Activated T-helper 1 cell treated with anti-CD3 and anti-CD28 coated beads, Interleukin-12 subunit alpha, Interleukin-12 subunit beta, Interleukin-2, Interleukin-4 antibody, amounts not matched to agents 30 ng/mL and 10 ng/mL and 1 ng/mL, durations not matched to agents 14 hours and 24 hours and 36 hours (primary cell): ENCODE measurements at places on chromosomes 7 and 10.

DNA sequence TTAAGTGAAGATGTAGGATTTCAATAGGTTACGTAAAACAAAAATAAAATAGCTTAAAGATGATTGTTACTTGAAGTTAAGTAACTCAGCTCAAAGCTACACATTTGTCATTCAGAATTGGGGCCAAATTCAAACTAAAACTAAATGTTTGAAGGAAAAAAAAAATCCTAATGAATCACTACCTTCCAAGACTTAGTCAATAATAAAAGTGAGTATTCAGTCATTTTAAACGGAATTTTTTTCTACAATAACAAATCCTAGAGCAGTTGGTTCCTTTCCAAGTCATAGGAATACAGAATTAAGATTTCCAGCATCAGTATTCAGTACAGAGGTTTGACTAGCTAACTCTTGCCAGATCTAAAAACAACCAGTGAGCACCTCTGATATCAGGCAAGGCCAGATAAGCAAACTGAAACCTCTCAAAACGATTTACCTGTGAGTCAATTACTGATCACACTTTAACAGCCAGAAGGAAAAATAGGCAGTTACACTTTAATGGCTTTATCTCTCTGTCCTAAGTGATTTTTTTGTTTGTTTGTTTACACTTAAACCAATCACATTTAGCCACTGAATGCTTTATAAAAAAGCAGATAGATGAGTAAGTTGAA is 669.8 kb upstream of the ANKRD30A start:
- DNase-seq = no peak

DNA sequence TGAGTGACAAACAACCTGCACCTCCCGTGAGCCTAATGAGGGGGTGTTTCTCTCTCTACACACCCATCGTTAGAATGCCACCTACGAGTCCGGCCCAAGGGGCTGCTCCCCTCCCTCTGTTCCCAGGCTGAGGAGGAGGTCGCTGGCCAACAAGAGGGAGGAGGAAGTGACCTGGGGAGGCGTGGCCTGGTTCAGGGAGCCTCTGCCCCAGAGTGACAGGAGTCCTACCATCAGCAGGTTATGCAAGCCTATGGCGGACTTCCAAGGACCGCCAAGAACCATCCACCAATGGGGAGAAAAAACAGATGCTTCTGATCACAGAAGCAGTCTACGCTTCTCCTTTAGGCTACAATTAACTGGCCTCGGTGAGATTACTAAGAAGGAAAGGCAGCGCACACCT is 12.3 kb upstream of the EGFR start:
- no peak for DNase-seq

DNA sequence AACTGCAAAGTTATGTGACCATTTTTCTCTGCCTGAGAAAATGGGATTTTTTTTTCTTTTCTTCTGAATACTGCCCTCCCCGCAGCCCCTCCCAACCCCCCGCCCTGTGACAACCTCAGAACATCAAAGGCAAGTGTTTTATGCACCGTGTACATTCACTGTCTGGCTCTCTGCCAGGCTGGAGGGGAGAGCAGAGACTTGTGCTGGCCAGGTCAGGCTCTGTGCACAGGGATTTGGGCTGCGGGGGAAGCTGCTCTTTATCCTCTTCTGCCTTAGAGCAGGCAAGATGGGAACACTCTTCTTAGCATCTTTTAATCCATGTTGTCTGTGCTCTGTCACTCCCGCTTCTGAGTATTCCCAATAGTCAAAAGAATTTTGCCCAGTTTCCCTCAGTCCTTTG is 195.1 kb downstream of the CCSER2 start:
- no peak for DNase-seq

DNA sequence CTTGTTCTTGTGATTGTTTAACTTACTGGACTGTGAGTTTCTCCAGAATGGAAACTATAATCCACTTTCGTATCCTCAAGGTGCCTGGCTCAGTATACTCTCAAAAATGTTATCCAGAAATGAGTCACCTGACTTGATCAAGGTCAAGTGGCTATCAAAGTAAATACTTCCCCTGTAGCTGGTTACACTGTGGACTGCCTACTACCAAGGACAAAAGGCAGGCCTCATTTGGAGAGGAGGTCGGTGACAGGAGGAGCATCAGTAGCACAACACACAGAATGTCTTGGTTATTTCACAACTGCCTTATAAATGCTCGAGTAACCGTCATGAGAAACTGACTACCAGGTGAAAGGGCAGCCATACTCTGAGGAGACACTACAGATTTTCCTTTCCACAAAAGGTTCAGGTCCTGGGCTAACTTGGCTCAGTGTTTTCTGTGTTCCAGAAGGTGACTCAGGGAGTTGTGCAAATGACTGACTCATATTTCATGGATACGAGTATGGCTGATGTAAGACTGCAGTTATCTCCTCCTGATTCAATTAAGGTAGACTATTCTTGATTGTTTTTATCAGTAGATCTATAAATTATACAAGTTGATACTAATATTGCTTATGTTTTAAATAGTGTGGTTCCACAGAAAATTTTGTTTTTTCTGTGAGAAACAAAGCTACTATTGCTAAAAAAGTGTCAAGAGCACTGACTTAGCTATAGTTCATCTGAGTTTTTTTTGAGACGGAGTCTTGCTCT is 4.2 kb upstream of the CCNY start:
- no peak for DNase-seq

- no peak for DNase-seq
Measured at GRCh38 chr7:34054075-34054474, 148.7 kb downstream of the BMPER start.

- DNase-seq = no peak
Measured at GRCh38 chr10:124918191-124918830, 23.6 kb upstream of the ZRANB1 start.

DNA sequence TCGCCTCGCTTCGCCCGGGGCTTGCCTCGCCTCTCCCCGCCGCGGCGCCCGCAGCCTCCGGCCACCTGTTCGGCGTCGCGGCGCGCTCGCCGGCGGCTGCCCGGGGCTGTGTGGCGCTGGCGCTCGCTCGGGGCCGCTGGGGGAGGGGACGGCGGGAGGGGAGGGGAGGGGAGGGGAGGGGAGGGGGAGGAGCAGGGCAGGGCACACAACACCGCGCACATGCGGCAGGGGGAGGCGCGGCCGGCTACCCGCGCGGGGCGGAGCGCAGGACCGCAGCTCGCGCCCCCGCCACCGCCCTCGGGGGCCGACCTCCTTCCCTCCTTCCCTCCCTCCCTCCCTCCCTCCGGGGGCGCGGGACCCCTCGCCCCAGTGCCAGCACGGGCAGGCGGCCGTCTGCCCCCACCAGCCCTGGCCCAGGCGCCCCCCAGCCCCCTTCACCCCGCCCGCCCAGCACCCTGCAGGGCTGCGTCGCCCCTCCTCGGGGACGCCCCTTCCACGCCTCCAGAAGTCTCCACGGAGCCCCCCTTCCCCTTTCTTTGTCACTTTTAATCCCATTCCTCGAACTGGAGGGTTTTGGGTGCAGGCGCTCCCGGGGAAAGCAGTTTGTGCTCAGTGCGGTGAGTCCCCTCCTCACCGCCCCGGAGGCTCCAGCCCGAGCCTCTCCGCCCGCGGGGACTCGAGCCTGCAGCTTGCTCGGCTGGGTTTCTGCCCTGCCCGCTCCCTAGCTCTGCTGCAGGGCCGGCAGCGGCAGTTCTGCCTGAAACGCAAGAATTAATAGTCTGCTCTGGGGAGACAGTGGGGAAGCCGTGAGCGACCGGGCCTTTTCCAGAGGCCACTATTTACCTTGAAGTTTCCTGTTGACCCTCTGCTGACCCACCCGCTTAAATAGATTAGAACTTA is at the start of gene PARD3:
TSS of gene PARD3 (minus strand) at position 112 of the 900 bp plus-strand sequence. CDS start 301 bp downstream, outside the sequence.
- no peak for DNase-seq

GRCh38 chr7:491958-492713 is 27.5 kb downstream of the PDGFA start:
- no peak for DNase-seq

- no peak for DNase-seq
Measured at GRCh38 chr10:74994854-74995253, 116.6 kb upstream of the SAMD8 start.

- DNase-seq = no peak
Measured at GRCh38 chr7:156975620-156976019, 26.1 kb downstream of the NOM1 start.

DNA sequence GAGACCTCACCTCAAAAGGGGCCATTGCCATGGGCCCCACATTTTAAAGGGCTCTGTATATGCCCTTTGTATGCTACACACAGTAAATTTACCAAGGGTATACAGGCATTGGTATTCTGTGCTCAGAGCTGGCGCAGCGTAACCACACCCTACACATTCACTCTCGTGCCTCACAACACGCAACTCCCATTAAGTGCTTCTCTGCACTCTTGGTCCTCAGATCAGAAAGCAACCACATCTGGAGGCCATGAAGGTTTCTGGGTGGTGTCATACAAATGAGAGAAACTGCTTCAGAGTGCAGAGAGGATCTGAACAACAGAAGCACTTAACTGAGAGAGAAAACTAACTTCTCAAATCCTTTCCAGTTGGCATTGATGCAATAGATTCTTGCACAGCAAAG is 9.4 kb upstream of the CACUL1 start:
- DNase-seq = no peak

GRCh38 chr7:113373863-113374262 is 255.5 kb upstream of the SMIM30 start:
- no peak for DNase-seq

DNA sequence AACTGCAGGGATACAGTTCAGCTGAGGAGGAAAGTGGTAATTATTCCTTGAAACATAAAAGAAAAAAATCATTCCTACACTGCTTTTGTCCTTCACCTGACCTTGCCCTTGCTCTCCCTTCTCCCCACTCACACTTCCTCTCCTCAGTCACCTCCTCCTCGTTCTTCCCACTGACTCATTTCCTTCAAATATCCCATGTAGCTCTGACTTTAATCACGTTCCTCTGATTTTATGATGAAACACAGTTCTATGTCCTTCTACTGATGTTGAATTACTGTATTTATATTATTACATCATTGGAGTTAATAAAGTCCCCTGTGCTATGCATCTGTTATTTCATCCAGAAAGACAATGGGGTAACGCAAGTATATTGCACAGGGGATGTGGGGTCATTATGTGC is 575.6 kb downstream of the POM121L12 start:
- no peak for DNase-seq

GRCh38 chr10:75682649-75683557 is 251.5 kb downstream of the LRMDA start:
- no peak for DNase-seq
